GDM1 (cell line): ENCODE measurements at places on chromosomes 4 and X.

- no peak for DNase-seq
These were observed 109.5 kb downstream of the CPZ start for GRCh38 chr4:8702020-8702495.

DNA sequence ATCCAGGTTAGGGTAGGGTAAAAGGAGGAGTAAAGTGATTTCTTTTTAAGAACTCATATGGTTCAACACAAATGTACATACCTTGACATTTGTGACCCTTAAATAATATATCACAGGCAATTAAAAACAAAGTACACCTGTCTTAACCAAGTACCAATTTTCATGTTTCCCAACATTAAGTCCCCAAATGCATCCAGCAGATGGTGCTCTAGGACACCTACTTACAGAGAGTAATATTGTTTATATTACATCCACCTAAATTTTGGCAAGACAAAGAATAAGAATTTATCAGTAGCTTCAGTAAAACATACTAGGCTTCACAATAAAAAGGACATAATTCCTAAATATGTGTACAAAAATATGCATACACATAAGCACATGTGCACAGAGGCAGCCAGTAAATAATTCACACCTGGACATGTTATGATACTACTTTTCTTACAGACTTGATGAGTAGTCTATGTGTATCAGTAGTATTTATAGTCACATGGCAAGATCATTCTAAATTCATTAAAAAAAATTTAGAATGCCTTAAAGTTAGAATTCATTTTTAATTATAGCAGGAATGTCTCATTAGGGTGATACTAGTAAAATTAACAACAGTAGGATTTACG lies 219.7 kb downstream of the DCLK2 start:
- no peak for DNase-seq

DNA sequence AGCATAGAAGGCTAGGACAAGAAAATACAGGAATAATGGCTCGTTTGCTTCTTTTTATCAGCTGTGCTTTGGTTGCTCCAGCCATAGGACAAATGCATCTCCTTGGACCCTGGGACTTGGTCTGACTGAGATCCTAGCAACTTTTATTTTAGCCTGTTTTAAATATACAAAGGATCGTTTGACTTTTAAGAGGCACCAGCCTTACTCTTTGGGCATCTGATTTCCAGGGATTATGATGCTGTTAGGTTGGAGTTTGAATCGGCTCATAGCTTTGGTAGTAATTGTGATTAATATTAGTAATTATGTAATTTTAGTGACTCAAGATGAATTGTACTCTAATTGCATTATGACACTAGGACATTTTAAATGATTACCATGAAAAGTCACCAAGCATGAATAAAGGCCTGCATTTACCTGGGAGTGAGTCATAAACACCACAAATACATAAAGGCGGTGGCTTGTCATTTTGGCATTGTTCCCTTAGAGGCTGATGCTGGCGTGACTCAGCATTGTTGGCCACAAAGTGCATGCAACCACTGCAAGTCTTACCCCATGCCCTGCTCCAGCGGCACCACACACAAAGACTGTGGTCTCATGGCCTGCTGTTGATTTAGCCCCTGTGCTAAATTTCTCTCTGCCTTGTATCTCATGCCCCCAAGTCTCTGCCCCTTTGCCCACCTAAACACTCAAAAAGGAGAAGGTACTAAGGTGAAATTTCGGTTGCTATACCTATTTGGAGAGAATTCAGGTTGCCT lies 12.4 kb downstream of the GPAT3 start:
- DNase-seq: peak; percentile 86

DNA sequence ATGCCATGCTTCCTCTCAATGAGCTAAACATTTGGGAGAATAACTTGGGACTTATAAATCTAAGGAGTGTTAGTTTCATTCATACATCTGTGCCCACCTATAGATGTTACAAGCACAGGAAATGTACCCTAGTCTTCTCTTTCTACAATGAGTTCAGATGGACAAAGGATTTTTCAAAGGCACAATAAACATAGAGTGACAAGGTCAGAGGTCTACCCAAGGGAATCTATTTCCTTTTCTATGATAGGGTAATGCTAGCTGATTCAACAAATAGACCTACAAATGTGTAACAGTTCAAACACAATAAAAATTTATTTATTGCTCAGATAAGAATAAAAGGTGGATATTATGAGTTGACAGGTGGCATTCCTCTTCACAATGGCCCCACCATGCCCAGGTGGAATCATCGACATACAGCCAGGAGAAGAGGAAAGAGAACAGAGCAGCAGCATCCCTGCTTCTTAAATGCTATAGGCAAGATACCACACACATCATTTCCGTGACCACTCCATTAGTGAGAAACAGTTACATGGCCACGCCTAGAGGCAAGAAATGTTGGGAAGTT lies 421.8 kb downstream of the HNRNPD start:
- DNase-seq: no peak

GRCh38 chrX:3295731-3296130 lies 50.7 kb downstream of the MXRA5 start:
- DNase-seq: no peak

DNA sequence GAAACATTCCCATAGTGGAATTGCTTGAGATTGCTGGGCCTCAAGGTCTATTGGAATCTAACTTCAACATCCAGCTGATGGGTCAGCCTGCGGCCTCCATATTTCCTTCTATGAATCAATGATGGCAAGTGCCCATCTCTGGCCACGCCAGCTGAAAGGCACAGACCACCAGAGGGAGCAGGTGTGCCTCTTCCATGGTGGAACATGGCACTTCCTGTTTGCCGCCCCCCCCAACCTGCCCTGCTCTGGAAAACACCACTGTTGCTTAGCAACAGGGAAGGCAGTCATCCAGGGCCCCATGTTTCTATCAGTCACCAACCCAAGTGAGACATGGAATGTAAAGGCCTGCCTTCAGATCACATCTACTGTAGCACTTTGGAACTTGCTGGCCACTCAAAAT lies 11.6 kb downstream of the PAGE4 start:
- DNase-seq: no peak

DNA sequence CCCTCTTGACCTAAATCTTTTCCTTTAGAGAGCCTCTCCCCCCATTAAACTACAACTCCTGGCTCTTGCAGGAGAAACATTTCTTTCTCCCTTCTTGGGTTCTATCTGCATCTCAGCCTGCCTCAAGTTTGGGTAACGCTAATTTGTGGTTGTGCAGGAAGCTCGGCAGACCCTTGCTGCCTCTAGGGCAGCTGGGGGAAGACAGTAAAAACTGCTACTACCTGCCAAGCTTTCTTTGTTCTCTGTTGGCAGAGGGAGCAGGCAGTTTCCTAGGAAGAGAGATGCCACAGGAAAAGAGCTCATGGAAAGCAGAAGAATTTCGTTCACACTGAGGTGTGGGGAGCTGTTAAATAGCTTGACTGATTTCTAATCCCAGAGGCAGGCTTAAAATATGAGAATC lies 555.6 kb upstream of the IGFBP7 start:
- DNase-seq: no peak

DNA sequence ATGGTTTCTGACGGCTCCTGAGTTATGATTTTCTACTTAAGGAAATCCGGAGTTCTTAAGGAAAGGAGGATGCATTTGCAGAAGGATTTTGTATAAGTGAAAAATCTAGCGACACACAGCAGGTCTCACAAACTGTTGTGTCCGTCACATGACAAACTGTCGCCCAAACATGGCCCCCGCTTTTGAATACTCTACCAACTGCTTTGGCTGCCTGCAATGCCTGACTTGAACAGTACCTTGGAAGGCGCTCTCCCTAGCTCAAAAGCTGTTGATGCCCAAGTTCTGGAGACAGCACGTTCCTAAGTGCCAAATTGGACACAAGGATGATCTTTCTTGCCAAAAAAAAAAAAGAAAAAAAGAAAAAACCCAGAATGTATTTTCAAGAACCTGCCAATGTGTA lies 103.2 kb downstream of the ENPP6 start:
- no peak for DNase-seq

DNA sequence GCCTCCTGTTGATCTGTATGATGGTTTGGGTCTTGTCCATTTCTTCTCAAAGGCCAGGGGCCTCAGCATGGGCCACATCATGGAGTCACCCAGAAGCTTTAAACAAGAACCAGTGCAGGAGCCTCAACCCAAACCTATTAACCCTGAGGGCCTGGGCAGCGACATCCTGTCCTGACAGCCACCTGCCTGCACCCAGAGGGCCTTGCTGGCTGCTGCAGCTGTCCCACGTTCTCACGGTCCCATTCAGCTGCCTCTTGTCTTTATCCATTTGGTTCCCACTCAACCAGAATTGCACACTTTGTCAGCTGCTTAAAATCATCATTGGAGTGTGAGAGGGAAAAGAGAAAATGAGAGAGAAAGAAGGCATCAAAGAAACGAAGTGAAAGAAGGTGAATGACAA lies 21.6 kb downstream of the C4orf50 start:
- no peak for DNase-seq

DNA sequence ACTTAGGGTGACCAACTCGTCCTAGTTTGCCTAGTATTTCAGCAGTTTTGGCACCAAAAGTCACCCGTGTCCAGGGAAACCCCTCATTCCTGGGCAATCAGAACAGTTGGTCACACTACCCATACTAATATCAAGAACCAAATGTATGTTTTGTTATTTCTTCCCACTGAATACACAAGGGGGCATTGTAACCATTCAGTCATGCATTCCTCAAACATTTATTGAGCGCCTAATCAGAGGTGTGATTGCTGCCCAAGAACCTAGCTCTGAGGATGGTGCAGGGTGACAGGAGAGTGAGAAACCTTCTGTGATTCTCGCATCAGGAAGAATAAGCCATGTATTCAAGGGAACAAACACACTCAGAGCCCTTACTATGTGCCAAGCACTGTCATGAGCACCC lies 69.8 kb upstream of the RAI2 start:
- no peak for DNase-seq

DNA sequence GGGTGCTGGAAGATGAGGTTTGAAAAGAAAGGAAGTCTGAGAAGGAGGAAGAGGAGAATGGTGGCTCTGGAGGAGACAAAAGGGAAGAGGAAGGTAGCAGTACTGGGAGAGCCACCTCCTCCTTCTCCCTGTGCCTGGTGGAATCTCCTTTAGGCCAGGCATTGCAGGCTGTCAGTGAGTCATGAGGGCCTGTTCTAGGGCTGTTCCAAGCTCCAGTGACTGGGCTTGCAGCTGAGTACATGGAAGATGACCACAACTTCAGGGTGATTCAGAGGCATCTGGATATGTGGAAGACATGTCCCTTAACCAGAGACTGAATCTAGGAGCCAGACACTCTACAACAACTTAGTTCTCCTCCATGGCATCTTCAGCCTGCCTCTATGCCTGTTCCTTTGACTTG lies 107.8 kb downstream of the EFNB1 start:
- DNase-seq: no peak

GRCh38 chr4:16150716-16151115 lies 66.9 kb upstream of the PROM1 start:
- DNase-seq: no peak

GRCh38 chr4:85740431-85740861 lies 265.5 kb downstream of the ARHGAP24 start:
- no peak for DNase-seq

- no peak for DNase-seq
These were observed 15.2 kb downstream of the HSD17B11 start for GRCh38 chr4:87375719-87376291.

DNA sequence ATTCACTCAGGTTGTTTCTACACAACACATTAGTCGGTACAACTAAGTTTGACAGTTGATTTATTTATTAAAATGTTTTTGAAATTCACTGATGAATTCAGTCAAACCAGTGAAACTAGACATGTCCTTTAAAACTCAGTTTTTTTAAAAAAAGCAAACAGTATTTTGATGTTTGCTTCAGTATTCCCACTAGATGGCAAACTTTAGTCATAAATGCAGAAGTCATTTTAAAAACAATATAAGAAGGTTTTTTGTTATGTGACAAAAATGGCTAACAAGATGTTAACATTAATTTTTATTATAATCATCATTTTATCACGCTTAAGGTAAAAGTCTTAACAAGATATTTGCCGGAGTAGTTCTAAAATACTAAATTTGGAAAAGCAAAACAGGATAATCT lies 1337.8 kb upstream of the DIAPH2 start:
- DNase-seq: no peak

- DNase-seq: no peak
These were observed 633.9 kb upstream of the CPEB2 start for GRCh38 chr4:14368391-14368790.

DNA sequence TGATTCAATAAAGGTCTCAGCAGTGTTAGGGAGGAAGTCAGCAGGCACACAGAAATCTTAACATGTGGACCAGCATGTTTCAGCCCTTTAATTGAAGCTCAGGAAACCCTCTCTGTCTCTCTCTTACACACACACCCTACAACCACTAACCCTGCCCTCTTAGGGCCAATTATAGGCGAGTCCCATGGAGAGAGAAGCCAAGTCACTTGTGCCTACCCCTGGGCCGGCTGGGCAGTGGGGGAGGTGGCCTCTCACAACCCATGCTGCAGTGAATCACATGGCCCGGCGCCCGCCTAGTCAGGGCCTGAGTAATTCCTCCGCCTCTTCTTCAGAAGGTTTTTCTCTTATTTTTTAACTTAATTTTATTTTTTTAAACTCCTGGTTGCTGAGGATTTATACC lies 3.7 kb downstream of the FGD1 start:
- DNase-seq: no peak

DNA sequence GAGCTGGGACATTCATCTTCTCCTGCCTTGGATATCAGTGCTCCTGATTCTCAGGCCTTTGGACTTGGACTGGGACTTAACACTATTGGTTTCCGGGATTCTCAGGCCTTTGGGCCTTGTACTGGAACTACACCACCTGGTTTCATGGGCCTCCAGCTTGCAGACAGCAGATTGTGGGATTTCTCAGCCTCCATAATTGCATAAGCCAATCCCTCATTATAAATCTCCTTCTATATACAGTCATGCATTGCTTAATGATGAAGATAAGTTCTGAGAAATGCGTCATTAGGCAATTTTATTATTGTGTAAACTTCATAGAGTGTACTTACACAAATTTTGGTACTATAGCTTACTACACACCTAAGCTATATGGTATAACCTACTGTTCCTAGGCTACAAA lies 8.9 kb upstream of the CCNG2 start:
- DNase-seq: no peak

DNA sequence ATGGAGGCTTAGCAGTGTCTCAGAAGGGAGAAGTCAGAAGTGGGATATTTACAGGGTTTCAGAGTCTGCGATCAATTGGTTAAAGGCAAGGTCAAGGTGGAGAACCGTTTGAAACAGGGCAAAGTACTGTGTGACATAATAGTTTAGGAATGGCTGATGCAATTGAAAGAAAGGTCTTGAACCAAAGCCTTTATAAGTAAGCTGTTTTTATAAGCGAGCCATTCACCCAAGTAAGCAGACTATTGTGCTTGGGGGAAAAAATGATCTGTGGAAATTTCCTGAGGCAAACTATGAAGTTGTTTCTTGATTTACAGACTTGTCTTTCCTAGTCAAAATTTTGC lies 327.3 kb downstream of the CAMK2D start:
- no peak for DNase-seq

- no peak for DNase-seq
These were observed 14.0 kb upstream of the ARHGAP10 start for GRCh38 chr4:147717878-147718277.
